ENCODE measurements at places on chromosomes 5 and 9.

- DNase-seq = no peak
Measured at GRCh38 chr9:85959955-85960354, 19.0 kb downstream of the NAA35 start.

DNA sequence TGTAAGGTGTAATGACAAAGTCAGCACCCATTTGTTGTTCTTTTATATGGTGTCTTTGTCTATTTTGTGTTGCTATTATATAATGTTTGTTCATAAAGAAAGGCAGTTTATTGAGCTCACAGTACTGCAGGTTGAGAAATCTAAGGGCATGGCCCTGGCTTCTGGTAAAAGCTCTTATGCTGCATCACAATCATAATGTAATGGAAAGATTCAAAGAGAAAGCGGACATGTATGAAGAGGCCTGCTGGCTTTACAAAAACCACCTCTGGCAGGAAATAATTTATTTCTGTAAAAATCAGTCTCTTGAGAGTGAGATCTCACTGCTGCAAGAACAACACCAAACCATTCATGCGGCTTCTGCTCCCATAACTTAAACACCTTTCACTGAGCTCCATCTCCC is 746.7 kb upstream of the FAM174A start:
- no peak for DNase-seq

DNA sequence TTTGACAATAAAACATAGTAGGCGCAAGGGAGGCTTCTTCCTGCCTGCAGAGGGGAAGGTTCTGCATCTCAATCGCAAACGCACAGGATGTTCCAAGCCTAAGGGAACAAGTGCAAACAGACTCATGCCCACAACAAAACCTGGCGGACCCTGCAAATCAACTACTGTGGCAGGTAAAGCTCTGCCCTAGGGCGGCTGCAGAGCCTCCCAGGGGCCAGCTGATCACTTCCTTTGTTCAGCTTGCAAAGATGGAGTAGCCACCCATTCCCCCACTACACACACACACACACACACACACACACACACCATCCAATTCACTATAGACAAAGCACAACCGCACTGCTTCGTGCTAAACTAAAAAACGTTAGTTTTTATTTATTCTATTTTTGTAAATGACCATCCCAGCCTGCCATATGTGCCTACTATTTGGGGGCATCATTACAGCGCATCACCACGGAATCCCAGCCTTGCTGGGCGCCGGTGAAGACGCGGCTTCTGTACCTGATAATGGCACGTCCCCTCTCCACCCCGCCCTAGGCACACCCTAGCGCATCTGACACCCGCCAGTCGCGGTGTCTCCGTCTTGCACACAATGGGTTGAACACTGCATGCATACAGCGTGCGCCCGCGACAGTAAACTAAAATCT is 57.6 kb downstream of the DPYSL3 start:
- no peak for DNase-seq

- no peak for DNase-seq
Measured at GRCh38 chr9:125446561-125447094, 185.0 kb downstream of the GAPVD1 start.

DNA sequence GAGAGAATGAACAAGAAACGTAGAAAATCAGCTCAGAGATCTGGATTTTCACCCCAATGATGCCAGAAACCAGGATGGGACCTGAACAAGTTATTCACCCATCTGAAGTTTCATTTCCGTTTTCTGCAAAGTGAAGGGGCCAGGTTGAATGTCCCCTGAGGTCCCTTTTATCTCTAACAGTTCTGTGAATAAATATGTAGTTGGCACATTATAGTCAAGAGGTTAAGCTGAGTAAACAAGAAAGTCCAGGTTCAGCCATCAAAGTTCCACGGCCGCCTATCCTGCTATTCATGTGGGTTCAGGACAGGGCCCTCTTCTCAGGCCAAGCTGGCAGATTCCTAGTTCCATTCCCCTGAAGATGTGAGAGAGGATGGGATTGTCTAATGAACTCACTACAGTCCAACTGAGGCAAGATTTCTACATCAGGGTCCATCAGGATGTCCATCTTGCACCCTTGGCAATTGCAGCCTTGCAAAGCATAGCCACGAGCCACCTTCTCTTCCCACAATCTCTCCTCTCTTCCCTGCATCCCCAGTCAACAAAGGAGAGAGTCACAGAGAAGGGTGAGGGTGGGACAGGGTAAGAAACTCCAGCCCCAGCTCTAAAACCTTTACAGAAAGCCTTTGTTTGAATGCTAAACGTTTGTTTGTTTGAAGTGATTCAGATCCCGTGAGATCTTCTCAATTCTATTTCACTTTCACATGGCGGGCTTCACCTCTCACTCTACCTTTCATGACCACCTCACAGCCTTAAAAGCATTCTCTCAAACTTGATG is 311.0 kb downstream of the SLIT3 start:
- no peak for DNase-seq

DNA sequence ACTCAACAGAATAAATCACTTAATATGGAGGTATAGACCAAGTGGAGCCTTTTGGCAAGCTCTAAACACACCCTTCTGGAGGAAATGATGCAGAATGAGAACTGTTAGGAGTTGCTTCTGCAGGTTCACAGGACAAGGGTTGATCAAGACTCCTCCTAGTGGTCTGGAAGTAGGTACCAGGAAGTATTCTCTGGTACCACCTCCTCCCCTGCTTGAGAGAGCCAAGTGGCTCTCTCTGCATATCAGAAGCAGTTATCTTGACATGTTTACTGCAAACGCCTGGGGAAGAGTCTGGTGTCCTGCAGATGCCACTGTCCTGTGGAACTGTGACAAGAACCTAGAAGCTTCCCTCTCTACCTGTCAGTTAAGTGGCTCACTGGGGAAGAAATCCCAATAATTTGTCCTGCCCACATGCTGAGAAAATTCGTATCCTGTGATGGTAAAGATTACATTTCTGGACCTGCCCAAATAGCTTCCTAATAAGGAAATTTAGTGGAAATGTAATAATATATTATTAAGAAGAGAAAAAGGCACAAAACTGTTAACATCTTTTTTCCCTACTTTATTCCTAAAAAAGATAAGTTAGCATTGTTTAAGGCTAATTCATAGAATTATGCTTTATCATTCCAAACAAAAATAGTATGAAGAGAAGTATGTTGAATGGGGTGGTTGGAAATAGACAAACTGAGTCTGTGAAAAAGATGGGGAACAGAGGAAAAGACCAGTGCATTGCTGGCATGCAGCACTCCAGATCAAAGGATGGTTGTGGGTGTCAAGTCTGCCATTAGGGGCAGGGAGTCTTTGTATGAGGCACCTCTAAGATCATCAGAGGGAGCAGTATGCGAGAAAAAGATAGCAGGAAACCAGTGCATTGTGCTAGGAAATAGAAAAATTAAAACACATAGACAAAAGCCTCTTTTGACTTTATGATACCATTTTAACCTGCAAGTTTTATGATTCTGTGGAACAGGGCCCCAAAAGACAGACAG is 118.8 kb downstream of the CDC42SE2 start:
- no peak for DNase-seq

DNA sequence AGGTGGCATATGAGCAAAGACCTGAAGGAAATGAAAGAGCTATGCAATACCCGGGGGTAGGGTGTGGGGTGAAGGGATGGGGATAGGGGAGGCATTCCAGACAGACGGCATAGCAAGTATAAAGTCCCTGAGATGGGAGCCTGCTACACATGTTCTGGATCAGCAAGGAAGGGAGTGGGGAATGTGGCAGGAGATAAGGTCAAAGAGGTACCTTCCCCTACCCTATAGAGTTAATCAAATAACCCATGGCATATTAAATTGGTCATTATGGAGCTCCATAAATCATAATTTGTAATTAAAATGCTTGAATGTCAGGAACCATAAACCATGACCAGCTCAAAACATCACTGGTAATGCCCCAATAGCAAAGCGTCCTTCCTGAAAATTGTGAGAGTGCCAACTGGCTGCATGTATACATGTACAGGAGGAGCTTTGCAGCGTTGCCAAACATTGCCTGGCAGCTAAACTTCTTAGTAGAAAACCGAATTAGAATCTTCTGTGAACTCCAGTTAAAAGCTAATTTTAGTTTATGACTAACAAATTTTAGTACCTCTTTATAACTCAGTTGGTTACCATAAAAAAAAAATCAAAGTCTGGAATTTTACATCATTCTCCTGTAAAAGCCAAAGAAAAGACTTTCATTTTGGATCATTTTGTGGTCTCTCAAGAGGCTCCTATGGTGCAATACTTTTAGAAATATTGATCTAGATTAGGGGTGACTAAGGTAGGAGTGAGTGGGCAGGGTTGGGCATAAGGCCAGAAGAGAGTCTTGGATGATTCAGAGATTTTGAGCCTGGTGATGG is 4.7 kb downstream of the DNAI1 start:
- no peak for DNase-seq

- DNase-seq = no peak
Measured at GRCh38 chr9:70403618-70404025, 10.8 kb downstream of the KLF9 start.

DNA sequence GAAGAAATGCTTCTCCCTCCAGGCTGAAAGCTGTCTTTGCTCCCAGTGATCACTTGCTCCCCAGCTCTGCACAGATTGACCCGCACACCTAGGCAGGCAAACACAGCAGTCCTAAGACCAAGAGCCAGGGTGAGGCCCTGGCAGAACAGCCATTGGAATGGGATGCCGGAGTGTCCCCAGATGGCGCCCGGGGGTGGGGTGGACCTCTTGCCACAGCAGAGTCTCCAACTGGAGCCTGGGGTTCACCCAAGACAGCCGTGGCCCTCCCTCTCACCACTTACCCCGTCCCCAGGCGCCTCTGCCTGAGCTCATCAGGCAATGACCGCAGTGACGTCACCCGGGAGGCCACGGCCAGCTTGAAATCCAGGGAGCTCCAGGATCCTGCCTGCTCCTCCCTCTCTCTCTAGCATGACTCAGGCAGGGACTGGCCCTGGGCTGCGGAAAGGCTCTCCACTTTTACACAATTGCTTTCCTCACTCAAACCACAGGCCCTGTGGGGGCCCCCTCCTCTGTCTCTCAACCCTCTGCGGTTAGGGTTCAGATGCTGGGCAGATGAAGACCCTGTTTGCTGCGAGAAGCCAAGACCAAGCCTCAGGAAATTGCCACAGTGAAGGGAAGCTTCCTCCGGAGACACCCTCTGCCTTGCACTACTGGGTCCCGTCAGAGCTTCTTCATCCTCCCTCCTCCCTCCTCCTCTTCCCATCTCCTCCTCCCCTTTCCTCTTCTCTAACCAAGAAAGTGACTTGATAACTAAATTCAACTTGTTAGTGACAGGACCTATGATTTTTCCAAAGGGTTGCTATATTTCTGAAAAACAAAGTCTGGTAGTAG is 24.3 kb upstream of the PTGES start:
- no peak for DNase-seq

- no peak for DNase-seq
Measured at GRCh38 chr9:91811024-91811909, 138.8 kb downstream of the ROR2 start.

GRCh38 chr5:67050125-67050524 is 146.5 kb downstream of the CD180 start:
- DNase-seq = no peak

GRCh38 chr9:131117762-131118145 is 7.6 kb upstream of the NUP214 start:
- DNase-seq = no peak

DNA sequence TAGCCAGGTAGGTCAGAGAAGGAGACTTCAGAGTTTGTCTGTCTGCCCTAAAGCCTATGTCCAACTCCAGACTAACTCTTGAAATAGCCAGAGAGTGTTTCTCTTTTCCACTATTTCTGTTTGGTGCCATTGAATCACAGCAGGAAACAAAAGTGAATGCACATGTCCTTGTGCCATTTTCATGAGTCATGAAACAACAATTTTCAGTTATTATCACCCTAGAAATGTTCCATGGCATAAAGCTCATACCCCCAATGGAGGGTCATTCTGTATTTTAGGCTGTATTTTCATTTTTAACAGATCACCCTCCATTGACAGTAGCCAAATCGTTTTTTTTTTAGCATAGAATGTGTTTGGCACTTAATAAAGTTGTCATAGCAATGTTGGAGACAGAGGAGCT is 124.7 kb downstream of the PAPPA start:
- DNase-seq = no peak

- no peak for DNase-seq
Measured at GRCh38 chr5:5705010-5705409, 282.5 kb downstream of the ICE1 start.

- DNase-seq = no peak
Measured at GRCh38 chr5:91562922-91563321, 179.8 kb upstream of the ARRDC3 start.

DNA sequence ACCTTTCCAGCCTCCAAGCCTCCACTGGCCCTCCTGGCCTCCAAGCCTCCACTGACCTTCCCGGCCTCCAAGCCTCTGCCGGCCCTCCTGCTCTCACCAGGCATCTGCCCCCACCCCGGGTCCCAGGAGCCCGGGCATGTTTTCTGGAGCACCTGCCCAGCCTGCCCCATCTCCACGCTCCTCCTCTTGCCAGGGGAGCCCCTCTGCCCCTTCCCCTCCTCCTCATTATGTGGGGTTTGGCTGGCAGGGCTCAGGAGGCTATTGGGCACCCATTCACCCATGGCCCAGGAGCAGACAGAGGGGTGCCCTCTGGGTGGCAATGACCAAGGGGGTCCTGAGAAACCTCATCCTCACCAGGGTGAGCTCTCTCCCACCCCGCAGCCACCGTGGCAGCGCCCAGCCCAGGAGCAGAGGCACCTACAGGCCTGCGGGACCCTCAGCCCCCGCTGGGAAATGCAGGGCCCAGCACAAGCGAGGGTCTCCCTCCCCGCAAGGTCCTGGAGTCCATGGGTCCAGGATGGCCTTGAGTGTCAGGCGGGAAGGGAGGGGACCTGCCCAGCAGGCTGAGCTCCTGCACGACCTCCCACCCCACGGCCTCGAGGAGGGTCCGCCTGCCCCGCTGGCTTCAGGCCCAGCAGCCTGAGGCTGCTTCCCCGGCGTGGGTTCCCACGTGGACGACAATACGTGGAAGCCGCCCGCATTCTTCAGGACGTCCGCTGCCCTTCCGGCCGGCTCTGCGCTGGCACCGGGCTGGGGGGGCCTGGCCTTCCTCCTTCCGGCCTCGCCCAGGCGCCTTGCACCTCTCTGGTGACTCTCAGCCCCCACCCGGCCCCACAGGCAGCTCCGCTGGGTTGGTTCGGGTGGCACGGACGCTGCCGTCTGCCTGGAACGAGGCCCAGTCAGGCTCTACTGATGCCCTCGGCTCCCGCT is 51.4 kb upstream of the NRARP start:
- no peak for DNase-seq

DNA sequence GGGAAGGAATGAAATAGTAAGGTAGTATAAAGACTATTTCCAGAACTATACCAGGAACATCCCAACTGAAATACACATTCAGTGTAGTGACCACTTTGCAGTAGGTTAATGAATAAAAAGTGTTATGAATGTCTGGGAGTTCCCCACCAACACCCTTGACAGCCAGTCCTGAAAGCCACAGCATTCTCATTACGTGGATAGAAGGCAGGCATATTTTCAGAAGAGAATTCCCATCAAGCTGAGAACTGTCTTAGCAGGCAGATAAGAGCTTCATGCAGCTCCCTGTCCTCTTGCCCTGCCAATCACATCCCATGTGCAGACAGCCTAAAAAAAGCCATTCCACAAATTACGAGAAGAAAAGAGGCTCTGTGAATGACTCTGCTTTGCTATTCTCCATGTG is 695.0 kb downstream of the DTWD2 start:
- no peak for DNase-seq
